Stimulated activated CD4-positive, alpha-beta T cell treated with anti-CD3 and anti-CD28 coated beads, Interleukin-4, amount 100 ng/mL, for 4 hours (primary cell): ENCODE measurements at places on chromosomes 16 and 17.

- no peak for DNase-seq
Observed at GRCh38 chr16:57093666-57094564, 1.5 kb downstream of the CPNE2 start.

- DNase-seq: no peak
Observed at GRCh38 chr16:88814144-88814502, 2.4 kb upstream of the APRT start.

DNA sequence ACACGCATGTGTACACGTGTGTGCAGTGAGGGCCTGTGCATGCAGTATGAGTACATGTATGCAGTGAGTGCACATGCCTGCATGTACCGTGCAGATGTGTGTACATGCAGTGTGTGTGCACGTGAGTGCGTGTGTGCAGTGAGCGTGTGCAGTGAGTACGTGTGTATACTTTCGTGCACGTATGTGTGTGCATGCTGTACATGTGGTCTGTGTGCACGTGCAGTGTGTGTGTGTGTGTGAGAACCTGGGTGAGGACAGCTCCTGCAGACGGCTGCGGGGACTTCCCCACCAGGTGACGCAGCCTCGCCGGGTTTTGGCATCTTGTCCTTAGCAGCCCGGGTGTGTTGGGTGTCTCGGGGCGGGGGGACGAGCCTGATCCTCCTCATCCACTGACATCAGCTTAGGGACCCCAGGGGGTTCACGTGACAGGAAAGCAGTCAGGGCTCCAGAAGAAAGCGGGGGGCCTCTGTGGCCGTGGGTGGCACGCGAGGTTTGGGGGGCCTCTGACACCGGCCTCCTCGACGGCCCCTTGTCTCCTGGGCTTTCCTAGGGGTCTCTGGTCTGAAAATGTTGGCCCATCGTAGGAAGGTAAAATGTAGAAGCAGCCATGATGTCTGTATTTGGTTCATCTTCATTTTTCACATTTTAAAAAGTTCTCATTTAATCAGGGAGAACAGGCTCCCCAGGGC, 119.6 kb upstream of the ZNF750 start:
- no peak for DNase-seq

DNA sequence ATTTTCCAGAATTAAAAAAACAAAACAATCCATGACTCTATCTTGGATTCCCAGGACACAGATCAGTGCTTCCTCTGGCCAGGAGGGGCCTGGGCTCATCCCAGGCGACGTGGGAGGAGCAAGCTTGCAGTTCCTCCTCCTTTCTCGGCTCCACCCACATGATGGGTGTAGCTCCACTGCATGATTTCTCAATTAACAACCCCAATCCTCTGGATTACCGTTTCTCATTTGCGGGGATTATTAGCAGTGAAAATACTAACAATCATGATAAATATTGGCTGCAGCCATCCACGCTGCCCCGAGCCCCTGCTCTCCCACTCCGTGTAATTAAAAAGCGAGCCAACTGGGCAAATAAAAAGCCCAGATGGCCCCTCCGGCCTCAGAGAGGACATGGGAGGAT, 46.4 kb upstream of the SDK2 start:
- DNase-seq: no peak

GRCh38 chr16:75868636-75869632, 142.6 kb upstream of the CPHXL start:
- no peak for DNase-seq

DNA sequence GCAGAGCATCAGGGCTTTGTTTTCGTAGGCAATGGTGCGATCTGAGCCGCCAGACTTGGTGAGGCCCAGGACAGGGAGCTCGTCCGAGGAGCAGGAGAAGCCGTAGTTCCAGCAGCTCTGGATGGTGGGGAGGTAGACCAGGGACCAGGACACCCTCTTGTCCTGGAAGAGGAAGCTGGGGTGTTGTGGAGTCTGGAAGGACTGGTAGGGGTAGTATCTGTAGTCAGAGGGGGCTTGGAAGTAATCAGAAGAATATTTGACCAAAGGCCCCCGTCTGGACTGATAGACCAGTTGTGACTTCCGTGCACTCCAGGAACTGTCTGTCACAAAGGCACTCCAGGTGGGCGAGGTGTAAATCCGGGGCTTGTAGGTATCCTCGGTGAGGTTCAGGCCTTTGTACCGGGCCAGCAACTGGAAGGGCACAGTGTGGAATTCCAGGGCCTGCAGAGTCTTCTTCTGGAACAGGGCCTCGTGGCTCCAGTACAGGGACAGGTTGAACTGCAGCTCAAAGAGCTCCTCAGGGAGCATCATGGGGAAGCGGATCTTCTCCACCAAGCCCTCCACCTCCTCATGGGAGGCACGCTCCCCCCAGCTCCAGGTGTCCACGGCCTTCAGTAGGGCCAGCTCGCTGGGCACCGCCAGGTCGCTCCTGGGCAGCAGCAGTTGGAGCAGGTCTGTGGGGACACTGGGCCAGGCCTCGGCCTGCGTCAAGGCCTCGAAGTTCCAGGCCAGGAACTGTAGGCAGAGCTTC, 7.8 kb downstream of the LGALS3BP start:
- no peak for DNase-seq

GRCh38 chr16:88057656-88058055, 106.4 kb downstream of the BANP start:
- no peak for DNase-seq

DNA sequence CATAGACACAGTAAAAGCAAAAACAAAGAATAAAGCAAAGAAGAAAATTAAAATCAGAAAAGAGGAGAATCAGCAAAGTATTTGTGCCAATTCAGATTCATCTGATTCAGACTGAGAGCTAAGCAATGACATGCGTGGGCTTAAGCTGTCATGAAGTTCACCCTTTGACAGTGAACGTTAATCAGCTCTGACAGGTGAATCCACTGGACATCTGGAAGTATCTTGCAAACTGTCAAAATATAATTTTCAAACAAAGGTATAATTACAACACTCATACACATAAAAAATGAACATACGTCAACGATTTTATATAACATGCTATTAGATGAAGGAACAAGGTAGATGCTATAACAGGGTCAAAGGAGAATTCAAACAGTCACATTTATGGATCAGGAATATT, 596.3 kb upstream of the SALL1 start:
- DNase-seq: no peak

DNA sequence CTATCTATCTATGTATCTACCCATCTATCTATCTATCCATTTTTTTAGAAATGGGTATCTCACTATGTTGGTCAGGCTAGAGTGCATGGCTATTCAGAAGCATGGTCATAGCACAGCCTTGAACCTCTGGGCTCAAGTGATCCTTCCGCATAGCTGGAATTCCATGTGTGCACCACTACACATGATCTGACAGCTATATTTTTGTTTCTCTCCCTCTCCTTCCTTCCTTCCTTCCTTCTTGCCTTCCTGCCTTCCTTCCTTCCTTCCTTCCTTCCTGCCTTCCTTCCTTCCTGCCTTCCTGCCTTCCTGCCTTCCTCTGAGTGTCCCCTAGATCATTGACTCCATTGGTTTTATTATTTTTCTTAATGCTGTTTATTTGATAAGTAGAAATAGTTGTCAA, 108.1 kb downstream of the HS3ST4 start:
- DNase-seq: no peak

DNA sequence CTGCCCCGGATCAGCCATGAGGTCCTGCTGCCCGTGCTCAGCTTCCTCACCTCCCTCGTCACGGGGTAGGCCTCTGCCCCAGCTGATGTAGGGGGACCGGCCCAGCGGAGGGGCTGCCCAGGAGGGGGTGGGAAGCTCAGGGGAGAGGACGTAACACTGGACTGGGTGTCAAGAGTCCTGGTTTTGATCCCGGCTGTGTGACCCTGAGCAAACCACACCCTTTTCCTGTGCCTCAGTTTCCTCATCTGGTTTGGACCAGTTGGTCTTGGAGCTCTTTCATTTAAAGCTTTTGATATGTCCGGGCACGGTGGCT, 6.6 kb downstream of the WDR81 start:
- no peak for DNase-seq

DNA sequence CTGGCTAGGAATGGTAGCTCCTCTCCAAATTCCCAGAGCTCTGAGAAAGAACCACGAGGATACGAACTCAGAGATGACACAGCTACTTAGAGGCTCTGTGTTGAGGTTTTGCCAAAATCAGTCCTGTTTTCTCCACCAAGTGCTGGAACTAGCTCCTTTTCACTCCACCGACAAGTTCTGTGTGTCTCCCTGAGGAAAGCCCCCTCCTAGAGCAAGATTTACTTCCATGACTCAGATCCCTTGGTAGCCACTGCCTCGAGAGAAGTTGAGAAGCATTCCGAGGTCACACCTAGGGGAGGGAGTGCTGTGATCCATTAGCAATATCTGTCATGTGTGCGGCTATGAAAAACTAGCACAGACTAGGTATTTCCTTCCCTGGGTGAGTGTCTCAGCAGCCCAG, 30.6 kb downstream of the IL21R start:
- peak; percentile 1 for DNase-seq

- DNase-seq: no peak
Observed at GRCh38 chr16:50967827-50968612, 183.1 kb downstream of the SALL1 start.

- DNase-seq: no peak
Observed at GRCh38 chr17:42308446-42308845, 20.1 kb downstream of the STAT5A start.

DNA sequence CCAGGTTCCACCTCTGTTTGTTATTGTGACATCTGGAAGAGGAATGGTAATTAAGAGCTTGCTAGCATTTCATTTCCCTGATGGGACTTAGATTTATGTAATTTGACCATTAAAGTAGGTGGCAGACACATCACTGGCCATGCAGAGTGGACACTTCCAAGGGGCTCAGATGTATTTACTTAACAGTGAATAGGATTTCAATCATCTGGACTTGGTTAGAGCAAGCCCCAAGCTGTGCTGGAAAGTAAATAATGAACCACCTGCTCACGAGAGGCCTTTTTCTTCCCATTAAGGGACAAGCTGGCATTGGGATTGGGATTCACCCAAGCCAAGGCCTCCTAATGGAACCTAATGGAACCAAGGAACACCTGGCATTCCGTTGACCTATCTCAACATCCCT, 395.3 kb downstream of the HS3ST4 start:
- no peak for DNase-seq

GRCh38 chr16:11916524-11917285, 949 bp upstream of the GSPT1 start:
- no peak for DNase-seq

DNA sequence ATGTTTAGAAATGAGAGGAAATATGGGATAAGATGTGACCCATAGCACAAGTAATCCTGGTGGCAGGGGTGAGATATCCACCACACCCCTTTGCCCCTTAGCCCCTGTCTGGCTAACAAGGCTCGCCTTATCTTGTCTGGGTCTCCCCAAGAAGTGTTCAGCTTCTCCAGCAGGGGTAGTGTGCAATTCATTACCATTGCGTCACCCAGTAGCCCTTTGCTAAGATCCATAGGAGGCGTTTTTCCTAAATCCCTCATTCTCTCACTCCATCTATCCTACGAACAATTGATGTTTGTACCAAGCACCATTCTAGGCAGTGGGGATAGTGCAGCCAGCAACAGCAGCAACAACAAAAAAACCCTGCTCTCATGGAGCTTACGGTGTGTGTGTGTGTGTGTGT, 30.8 kb downstream of the CCDC42 start:
- no peak for DNase-seq

- DNase-seq: no peak
Observed at GRCh38 chr17:66032082-66032712, 159.7 kb downstream of the CEP112 start.

- peak; percentile 38 for DNase-seq
Observed at GRCh38 chr17:28901866-28902818, 737 bp downstream of the DHRS13 start.

DNA sequence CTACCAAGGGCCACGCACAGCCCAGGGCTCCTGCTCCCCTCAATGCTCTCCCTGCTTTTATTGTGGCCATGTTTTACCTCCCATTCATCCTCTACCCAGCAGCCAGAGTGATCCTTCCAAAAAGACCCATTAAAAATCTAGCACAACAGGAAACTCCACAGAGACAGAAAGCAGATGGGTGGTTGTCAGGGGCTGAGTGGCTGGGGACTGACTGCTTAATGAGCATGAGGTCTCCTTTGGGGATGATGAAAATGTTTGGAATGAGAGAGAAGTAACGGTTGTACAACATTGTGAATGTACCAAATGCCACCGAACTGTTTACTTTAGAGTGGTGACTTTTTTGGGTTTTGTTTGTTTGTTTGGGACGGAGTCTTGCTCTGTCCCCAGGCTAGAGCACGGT, 107.4 kb downstream of the GAS7 start:
- no peak for DNase-seq

- DNase-seq: no peak
Observed at GRCh38 chr16:15523939-15524338, 89.6 kb downstream of the BMERB1 start.

DNA sequence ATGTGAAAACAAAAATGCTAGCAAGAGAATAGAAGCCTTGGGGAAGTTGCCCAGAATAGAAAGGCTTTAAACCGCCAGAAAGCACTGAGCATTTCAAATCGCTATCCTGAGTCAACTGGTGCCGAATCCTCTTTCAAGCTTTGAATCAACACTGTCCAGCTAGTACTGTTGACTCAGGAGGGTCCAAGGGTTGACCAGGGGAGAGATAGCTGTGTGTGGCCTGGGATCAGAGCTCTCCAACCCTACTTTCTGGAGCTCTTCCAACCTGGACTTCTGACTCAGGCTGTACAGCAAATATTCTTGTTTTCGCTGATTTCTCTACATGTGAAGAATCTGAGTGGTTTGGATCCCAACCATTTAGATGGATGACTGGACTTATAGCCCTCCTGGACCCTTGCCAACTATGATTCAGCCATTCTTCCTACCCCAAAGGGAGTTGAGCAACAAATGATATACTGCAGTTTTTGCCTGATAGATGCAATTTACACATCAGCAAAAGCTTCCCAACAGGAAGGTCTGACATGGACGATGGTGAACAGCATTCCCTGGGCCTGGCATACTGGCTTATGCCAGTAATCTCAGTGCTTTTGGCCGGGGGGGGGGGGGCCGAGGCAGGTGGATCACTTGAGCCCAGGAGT, 154.0 kb upstream of the SDK2 start:
- DNase-seq: no peak

GRCh38 chr16:10519929-10520868, 60.2 kb downstream of the EMP2 start:
- no peak for DNase-seq

- DNase-seq: no peak
Observed at GRCh38 chr16:71698491-71698890, 26.0 kb downstream of the PHLPP2 start.

- no peak for DNase-seq
Observed at GRCh38 chr17:71636644-71637043, 484.2 kb upstream of the SOX9 start.

DNA sequence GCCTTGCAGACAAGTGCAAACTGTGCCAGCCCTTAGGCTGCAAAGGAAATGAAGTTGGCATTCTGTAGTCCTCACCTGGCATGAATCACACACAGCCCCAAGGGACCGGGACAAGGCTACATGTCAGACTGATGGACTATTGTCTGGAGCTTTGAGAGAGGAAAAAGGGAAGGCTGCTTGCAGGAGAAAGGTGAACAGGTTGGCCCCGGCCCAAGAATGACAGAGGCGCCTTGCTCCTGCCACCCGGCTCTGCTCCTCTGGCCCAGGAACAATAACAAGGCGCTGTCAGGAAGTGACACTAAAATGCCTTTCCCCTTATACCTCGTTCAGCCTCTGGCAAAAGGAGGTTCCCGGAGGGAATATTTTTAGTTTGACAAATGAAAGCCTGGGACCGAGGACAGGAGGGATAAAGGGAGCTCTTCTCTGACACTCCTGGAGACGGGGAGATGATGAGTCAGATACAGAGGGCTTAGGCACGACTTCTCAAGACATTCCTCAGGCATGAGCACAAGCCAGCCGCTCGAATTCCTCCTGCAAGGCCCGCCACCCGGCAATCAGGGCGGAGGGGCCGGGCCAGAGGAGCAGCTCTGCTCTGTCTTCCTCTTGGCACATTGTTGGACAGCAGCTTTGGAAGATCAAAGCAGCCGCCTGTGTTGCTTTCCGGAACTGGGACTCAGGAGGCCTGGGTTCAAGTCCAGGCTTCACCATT, 105.8 kb downstream of the NOG start:
- no peak for DNase-seq
